ENCODE measurements at places on chromosomes 6 and 20. TPM values are rescaled to one million over a fixed set of nuclear protein-coding genes. Genes with fewer than 3 reads are reported as not detected.

The C6orf89 gene
- 63.8 TPM for total RNA-seq

The HLA-DRA gene
- total RNA-seq, result not detected

The CLPSL1 gene
- not detected for total RNA-seq

The FOXF2 gene
- under 0.01 TPM for total RNA-seq

The SH3BGRL2 gene
- 7.2 TPM for total RNA-seq

The TREML4 gene
- total RNA-seq, result not detected

The PPIL6 gene
- total RNA-seq, result 2.9 TPM

The VSX1 gene
- total RNA-seq, result not detected

The MAS1 gene
- total RNA-seq, result under 0.01 TPM

The GLP1R gene
- not detected for total RNA-seq

The RAD21L1 gene
- total RNA-seq, result 0.59 TPM

The HLA-DRB5 gene
- not detected for total RNA-seq

The CALHM6 gene
- total RNA-seq, result 2.1 TPM

The IRF4 gene
- not detected for total RNA-seq

The RAMACL gene
- 0.74 TPM for total RNA-seq

The CCN5 gene
- total RNA-seq, result 0.30 TPM

The LY6G5B gene
- total RNA-seq, result 2.9 TPM

The SIRPG gene
- not detected for total RNA-seq

The MDFI gene
- total RNA-seq, result 7.4 TPM

The CST5 gene
- total RNA-seq, result not detected

The OTOR gene
- not detected for total RNA-seq

The SLC22A2 gene
- total RNA-seq, result 0.23 TPM

The SPATA25 gene
- 1.1 TPM for total RNA-seq

The PLCG1 gene
- 82.8 TPM for total RNA-seq

The SAMD3 gene
- 24.1 TPM for total RNA-seq

The LCA5 gene
- total RNA-seq, result 5.2 TPM

The DZANK1 gene
- total RNA-seq, result 1.5 TPM

The ALDH8A1 gene
- total RNA-seq, result 3.8 TPM

The SRSF12 gene
- 0.14 TPM for total RNA-seq

The AURKA gene
- 4.8 TPM for total RNA-seq

The BHLHE23 gene
- not detected for total RNA-seq

The E2F1 gene
- 1.8 TPM for total RNA-seq

The OSTM1 gene
- 74.8 TPM for total RNA-seq

The BNIP5 gene
- total RNA-seq, result not detected

The NTSR1 gene
- total RNA-seq, result 1.9 TPM

The ENPP1 gene
- total RNA-seq, result 15.7 TPM

The ADGB gene
- not detected for total RNA-seq

The AVP gene
- not detected for total RNA-seq

The C6orf141 gene
- total RNA-seq, result 0.69 TPM

The PCNA gene
- 127 TPM for total RNA-seq
